A549 treated with Hydrocortisone at 1 μM for 4 hours (cell line): ENCODE measurements at places on chromosomes 7 and 10. TPM values are rescaled to one million over a fixed set of nuclear protein-coding genes. Genes with fewer than 3 reads are reported as not detected.

DDIT4 gene
- 325 to 408 TPM (median 405 TPM) in 5 replicates for total RNA-seq

PKD1L1 gene
- 0.08 to 0.30 TPM (median 0.14 TPM) in 5 replicates for total RNA-seq

SYT15 gene
- total RNA-seq, result 2.6 to 3.3 TPM (median 2.7 TPM) in 5 replicates

CCDC172 gene
- total RNA-seq, result not detected in 5 replicates

H2BK1 gene
- not detected in 5 replicates for total RNA-seq

FRAT1 gene
- total RNA-seq, result 1.1 to 2.4 TPM (median 2.0 TPM) in 5 replicates

PVRIG gene
- total RNA-seq, result 0.05 TPM in 1 of 5 replicates, not detected in the others

ZNF365 gene
- 0.83 to 1.2 TPM (median 1.0 TPM) in 5 replicates for total RNA-seq

AKR1C4 gene
- total RNA-seq, result 0.10 to 0.32 TPM (median 0.30 TPM) in 5 replicates
